ENCODE measurements at places on chromosomes 1 and 21.

- no peak for DNase-seq
These were observed 267.6 kb downstream of the GPATCH2 start for GRCh38 chr1:217363319-217363718.

- DNase-seq = no peak
These were observed 16.9 kb downstream of the MTF2 start for GRCh38 chr1:93095804-93096585.

DNA sequence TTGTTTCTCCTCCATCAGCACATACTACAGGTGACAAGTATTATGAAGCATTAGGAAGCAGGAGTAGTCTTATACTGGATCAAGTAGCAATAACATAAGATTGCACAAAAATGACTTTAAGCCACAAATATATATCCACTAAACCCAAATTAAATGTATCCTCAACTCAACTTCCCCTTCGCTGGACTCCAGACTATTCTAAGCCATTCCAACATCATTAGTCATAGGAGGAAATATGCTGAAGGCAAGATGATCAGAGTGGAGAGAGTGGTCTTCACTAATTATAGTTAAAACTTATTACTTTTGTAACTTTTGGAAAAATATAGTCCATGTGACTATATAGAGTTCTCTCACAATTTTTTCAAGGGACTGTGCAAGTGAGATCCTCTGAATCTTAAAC is 390.7 kb upstream of the ZP4 start:
- no peak for DNase-seq

DNA sequence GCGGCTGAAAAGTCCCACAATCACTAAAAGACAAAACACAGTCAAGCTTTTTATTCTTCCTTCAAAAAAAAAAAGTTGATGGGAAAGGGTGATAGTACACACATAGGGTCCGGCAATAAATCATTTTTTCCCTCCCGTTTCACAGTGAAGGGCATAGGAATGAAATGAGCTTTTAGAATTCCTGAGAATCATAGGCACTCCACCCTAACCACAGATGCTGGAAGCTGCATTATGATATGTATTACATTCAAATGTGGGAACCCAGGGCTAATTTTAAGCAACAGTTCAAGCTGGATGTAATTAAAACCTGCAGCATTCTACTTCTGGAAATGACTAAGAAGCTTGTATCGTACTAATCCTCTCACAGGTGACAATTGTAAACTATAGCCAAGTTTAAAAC is 75.7 kb upstream of the KCNJ15 start:
- no peak for DNase-seq

DNA sequence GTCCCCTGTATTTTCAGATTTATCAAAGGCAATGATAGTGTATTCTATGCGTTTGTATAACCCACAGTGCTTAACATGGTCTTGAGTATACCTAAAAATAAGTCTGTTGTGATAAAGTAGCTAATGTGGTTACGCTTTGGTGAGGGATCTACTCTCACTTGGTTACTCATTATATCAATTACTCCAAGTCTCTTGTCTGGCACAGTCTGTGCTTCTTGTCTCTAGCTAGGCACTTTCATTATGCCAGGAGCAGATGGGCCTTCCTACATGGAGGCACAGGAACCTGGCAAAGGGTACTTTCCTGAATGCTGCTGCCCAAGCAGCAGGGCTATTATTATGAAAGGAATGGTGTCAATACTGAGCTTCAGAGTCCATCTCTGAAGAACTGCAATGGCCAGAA is 4.2 kb upstream of the PTPN22 start:
- DNase-seq = no peak
